ENCODE measurements at places on chromosomes 6 and 20. TPM values are rescaled to one million over a fixed set of nuclear protein-coding genes. Genes with fewer than 3 reads are reported as not detected.

DNA sequence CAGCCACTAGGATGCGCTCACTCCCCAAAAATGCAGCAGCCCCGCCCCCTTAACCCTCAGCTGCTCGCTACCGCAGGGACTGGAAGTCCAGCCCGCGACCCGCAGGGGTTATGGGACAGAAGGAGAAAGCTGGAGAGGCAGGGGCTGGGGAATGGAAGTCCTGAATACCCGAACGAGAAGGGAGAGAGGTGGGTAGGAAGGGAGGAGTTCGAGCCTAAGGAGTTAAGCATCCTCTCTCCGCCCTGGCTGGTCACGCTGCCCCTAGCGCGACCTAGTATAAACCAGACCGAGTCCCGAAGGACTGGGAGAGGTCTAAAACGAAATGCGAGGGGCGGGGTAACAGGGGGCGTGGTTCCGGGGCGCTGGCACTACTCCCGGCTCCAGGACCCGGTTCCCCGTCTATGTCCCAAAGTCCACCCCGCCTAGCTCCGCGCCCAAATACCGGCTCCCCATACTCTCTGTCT, 448 bp upstream of the DDAH2 start:
- peak; percentile 88 for DNase-seq

The HMGCLL1 gene
- 0.82 TPM for total RNA-seq

DNA sequence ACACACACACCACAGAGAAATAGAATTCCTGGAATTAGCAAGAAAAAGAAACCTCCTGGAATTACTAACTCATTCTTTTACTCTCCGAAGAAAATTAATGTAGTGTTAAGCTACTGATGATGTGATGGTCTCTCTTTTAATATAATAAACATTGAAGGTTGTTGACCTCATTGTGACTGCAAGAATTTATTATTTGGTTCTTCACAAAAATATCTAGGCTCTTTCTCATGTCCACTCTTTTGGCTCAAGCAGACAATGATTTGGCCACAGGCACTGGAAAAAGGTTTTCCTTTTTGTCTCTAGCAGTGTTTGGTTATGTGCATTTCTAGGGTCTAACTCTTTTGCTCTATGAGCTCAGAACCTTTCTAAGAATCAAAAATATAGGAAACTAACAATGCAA, 811.9 kb downstream of the TENT5A start:
- no peak for DNase-seq

GRCh38 chr6:82113231-82113630, 134.3 kb downstream of the IBTK start:
- no peak for DNase-seq

The CRISP2 gene
- not detected for total RNA-seq

DNA sequence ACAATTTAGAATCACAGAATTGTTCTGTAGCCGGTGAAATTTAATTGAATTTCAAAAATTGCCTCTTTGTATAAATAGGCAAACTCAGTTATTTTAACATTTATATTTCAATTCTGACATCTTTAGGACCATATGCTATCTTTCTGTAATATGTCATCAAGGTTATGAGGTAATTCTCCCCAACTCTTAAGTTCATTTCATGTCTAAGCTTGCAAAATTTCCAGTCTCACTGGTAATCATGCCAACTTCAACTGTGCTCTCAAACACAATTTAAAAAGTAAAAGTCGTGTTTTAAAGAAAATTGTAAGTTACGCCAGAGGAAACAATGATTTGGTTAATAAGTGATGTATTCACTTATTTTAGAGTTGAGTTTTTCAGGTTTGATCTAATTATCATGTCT, 1.4 kb downstream of the NCOA7 start:
- no peak for DNase-seq

GRCh38 chr6:42963179-42963854, 2.8 kb downstream of the GNMT start:
- no peak for DNase-seq

DNA sequence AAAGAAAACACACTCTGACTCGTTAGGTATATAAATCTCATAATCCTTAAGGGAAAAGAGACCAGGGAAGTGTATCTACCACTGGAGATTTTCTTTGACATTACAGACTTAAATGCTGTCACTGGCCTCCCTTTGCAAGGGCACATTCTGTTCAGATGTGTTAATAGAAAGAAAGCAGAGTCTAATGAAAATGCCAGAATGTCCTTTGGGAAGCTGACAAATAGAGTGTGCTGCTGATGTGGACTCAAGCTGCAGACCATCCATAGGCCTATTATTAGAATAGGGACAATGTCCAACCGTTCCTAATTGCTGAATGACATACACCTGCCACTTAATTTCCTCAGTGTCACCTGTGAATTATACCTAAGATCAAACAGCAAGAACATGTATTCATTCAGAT, 41.2 kb downstream of the SLC35D3 start:
- no peak for DNase-seq

The PMEPA1 gene
- 10.4 TPM for total RNA-seq

The MYBL2 gene
- total RNA-seq = not detected

The OOEP gene
- total RNA-seq = not detected

The BTBD3 gene
- 27.1 TPM for total RNA-seq

DNA sequence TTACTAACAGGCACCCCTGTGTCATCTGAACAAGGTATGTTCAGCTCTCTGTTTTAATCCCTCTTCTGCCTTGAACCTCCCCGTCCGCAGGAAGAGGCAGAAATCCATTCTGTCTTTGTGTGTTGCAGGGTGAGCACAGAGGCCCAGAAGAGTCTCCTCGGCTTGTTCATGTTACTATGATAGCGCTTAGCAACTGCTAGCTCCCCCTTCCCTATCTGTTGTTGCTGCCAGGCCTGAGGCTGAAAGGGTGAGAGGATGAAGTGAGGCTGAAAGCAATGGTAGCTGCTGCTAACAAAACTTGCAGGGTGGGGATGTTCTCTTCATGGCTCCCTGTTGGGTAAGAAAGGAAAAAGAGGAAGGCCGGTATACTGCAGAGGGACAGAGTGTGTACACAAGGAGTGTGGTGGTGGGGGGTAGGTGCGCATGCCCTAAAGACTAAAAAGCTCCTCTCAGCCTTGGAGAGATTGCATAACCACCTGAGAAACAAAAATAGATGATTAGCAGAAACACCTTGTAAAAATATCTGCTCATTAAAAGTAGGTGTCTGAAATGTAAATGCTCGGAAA, 55.2 kb upstream of the CITED2 start:
- no peak for DNase-seq

- DNase-seq = no peak
Measured at GRCh38 chr6:15644904-15645303, 17.9 kb downstream of the DTNBP1 start.

The TMC2 gene
- total RNA-seq = 0.60 TPM

GRCh38 chr20:57425150-57426013, 34.2 kb downstream of the RBM38 start:
- no peak for DNase-seq

GRCh38 chr6:2971420-2972218, at the start of gene SERPINB6:
SERPINB6 (minus strand) TSS chr6:2971567; CDS start chr6:2959332, 12,235 bp downstream.
- DNase-seq = peak; percentile 64

The C20orf204 gene
- 6.5 TPM for total RNA-seq

DNA sequence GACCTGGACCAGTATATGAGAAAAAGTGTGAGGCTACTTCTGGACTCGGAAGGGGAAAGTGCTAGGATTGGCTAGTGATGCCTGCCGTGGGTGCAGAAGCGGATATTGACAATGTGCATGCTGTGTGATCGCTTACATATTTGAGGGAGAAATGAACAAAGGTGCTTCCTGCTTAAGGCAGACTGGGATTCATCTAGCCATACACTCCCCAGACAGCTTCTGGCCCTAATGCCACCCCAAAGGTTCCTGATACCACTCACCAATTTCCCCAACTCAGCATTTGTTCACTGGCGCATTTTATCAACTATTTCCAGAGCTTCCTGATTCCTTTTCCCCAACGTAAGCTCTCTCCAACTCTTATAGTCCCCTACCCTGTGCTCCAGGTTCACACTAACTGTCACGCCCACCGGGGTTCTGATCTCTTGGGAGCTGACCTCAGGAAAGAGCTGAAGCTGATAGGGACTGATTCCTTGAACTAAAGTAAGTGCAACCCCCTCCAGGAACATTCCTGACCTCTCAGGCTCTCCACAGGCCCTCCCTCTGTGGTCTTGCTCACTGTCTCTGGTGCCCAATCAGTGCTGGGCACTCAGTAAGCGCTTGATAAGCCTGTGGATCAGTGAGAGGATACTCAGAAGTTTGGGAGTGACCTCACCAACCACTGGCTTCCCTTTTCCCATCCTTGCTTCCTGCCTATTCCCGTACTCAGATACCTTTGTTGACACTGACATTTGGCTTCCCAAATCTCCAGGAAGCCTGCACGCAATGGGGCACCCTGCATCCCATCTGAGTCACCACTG, 73.3 kb downstream of the MRPL14 start:
- no peak for DNase-seq

DNA sequence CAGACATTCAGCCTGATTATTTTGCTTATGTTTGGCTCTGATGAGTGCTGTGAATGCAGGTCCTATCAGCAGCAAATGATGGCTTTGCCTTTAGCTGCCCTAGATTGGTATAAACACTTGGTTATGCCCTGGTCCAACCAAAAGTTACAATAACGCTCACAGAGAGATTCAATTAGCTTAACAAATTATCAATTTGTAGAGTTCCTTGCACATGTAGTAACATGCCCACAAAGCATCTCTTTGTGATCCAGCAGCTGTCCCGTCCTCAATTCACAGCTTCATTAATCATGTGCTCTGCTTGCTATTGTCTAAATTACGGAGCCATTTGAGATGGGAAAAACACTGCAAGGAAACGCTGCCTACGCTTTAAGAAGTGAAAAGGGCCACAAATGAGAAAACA, 457.9 kb downstream of the HDGFL1 start:
- no peak for DNase-seq

The LY6G6D gene
- total RNA-seq = not detected

The DLL1 gene
- 10.4 TPM for total RNA-seq

DNA sequence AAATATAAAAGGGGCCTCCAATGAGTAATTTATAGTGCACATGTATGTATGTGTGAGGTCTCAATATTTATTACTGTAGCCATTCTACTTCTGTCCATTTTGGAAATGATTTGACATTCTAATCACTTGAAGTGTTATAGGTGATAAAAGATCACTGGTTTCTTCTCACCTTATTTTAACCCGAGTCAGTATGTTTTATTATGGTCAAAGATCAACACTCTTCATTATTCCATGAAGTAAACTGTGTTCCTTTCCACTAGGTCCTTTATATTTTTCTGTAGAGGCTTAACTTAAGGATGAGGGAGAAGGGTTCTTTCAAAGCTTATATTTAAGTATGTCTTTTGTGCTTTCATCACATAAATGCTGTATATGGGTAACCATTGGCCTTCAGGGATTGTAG, 47.2 kb downstream of the FAM83B start:
- DNase-seq = no peak

The ARMC12 gene
- total RNA-seq = 3.2 TPM

The TRIM40 gene
- total RNA-seq = not detected

GRCh38 chr6:136467186-136467585, 83.0 kb downstream of the MAP7 start:
- no peak for DNase-seq

DNA sequence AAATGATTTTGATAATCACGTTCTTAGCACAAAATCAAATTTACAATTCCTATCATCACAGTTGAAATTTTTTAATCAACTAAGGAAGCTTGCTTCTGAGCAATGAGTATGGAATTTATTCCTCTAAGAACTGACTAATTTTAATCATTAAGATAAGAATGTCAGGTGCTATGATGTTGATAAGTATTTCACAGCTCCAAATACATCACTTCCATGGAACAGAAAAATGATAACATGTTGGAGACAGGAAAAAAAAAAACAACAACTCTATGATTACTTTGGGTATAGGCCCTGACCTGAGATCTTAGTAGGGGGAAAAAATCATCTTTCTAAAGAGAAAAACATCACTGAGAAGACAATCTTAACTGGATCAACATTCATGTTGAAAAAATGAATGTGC, 89.4 kb upstream of the BMP2 start:
- DNase-seq = no peak

GRCh38 chr20:45308117-45308778, at the start of gene MATN4:
MATN4 (minus strand) TSS chr20:45308299; CDS start chr20:45305582, 2,717 bp downstream.
- DNase-seq = no peak

The HCK gene
- 25.9 TPM for total RNA-seq

Measured in omental fat pad (tissue), 4 donors.